ENCODE measurements at places on chromosomes 11 and 22.

DNA sequence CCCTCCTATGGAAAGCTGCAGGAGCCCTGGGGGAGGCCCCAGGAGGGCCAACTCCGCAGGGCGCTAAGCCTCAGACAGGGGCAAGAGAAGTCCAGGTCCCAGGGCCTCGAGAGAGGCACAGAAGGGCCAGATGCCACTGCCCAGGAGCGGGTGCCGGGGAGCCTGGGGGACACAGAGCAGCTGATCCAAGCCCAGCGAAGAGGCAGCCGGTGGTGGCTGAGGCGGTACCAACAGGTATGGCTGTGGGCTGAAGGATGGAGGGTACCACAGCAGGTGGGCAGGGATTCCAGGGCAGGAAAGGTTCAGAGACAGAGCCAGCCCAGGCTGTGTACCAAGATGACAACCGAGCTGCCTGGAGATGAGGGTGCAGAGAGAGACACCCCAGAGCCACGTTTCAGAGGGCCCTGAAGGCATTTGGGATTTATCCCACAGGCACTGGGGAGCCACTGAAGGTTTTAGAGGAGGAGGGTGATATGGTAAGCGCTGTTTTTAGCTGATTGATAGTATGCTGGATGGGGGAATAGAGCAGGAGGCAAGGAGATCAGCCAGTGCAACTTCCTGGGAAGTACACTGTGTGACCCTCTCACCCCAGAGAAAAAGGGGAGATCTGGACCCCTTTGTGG is 412 bp downstream of the C11orf86 start:
- no peak for DNase-seq

DNA sequence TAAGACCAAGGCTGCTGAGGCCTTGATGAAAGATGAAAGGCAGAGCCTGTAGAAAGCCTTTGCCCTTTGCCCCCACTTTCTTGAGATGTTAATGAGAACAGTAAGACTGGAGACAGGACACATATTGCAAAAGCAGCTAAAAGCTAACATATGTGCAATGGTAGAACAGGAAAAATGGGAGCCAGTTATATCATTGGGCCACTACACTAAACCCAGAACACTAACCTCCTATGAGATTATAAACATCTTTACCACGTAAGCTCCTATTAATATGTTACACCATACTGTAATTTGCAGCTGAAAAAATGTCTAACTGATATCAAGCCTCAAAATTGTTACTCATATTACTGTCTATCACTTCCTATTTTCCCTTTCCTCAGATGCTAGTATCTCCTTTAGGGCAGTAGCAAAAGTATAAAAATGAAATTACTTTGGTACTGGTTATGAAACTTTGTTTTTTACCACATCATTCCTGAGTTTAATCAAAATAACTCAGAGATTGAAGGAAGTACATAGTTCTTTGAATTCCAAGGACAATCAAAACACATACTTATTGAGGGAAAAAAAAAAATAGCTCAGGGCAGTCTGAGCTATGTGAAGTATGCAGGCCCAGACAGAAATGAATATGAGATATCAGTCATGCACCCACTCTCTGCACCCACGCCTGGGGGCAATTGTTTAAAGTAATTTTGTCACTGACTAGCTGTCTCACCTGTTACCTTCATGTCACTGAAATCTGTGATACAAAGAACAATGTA is 9.1 kb downstream of the HPS5 start:
- DNase-seq, result no peak

DNA sequence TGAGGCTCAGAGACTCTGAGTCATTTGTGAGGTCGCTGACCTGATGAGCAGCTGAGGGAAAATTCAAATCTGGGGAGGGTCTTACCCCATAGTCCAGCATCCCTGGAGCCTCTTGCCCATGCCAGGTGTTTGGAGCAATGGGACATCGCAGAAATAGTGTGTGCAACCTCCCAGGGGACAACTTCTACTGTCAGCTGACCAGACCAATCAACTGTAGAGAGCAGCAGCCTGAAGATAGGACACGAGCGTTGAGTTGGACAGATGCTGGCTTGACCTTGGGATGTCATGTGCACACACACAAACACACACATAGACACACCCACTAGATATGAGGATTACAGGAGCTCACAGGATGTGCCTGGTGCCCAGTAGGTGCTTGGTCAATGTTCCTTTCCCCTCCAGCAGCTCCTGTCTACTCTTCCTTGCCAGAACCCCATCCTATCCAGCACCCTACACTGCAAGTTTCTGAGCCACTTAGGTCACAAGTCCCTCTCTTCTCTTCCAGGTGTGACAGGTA is 59.1 kb upstream of the MPEG1 start:
- no peak for DNase-seq

GRCh38 chr22:20430720-20431510 is 6.7 kb downstream of the SCARF2 start:
- DNase-seq, result no peak

DNA sequence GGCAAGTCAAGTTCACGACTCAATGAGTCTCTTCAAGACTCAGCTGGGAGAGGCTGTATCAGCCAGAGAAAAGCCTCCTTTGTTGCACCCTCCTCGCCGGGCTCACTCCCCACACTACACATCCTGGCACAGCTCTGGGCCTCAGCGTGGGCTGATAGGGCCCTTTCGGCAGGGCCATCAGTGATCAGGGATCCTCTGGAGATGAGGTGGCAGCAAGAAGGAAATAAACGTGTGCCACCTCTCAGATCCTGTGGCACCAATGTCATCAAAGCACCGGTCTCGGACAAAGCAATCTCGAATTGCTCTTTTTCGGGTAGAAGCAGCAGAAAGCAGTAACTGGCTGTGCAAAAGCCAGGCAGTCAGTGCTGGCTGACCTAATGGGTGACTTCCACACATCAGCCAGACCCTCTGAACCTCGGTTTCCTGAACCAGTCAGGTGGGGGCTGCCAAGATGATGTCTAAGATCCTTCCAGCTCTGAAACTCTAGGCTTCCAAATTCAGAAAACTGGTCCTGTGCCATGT is 2.1 kb downstream of the EHD1 start:
- DNase-seq, result no peak

DNA sequence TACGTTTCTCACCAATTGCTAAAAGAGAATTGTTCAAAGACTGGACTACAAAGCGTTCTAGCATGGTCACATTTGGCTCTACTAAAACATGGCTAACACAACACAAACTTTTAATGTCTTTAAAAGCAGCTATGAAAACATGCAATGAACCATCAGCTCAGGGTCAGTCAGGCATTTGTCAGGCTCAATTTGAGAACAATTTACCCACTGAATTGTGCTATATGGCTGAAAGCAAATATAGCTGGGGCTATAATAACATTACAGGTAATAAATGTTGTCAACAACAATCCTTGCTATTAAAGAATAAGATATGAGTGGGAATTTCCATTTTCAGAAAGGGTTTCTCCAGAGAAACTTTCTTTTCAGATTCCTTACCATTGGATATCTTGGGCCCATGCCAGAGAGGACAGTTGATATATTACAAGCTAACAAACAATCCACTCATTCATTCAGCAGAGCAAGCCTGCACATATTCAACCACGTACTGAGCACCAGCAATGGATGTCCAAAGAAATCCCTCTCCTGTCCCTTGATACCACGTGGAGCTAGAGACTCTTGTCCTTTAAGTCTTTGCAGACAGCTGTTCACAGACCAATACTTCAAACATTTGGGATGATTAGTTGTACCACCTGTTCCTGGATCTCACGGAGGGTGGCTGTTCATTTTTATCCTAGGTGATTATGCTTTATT is 82.5 kb upstream of the DDI1 start:
- DNase-seq, result peak; percentile 80

GRCh38 chr11:72233056-72233772 is 8.6 kb downstream of the INPPL1 start:
- no peak for DNase-seq

DNA sequence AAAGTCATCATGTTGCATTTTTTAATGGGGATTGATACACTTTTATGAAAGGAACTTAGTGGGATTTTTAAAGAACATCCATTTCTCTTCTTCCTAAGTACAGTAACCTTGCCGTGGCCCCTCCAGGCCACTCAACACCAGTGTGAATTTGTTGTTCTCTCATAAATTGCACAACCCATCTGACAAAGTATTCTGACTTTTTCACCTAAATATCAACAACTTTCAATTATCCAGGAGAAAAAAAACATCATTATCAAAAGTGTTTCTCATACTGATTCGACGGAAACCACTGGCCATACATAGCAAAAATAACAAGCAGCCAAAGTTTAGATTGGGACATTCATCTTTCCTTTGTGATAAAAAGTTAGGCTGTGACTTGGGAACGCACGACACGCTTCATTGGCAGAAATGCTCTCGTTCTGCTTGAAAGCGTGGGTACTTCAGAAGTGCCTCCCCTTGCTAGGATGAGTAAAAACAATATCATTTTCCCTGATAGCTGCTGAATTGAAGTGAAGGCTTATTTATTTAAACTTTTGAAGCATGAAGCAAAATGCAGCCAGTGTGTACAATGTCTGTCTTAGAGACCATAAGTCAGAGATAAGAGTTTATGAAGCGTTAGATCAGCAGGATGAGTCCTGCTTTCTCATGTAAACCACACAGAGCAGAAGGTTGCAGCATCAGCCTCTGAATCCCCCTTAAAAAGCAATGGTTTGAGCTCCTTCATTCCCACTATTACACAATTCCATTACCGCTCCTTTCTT is 20.6 kb upstream of the EIF3M start:
- no peak for DNase-seq

GRCh38 chr11:8567602-8568198 is 26.3 kb downstream of the STK33 start:
- no peak for DNase-seq

GRCh38 chr22:46791201-46791731 is 28.8 kb downstream of the TBC1D22A start:
- peak; percentile 52 for DNase-seq

GRCh38 chr11:95453616-95454171 is 222.7 kb upstream of the SESN3 start:
- DNase-seq, result no peak

DNA sequence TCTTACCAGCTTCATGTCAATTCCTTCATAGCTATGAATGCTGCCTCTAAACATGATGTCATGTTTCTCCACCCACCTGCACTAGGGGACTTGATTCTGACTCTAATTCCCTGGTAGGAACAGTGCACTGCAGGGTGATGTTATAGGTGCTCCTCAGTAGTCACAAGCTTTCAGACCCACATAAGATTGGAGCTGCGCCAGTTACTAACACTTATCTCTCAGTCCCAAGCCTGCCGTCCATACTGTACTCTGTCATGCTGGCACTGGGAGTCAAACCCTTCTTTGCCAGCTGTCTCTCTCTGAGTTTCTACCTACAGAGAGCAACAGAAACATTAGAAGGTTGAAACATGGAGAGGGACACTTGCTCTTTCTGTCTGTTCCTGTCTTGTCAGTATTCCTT is 5.5 kb downstream of the OR56A1 start:
- no peak for DNase-seq

DNA sequence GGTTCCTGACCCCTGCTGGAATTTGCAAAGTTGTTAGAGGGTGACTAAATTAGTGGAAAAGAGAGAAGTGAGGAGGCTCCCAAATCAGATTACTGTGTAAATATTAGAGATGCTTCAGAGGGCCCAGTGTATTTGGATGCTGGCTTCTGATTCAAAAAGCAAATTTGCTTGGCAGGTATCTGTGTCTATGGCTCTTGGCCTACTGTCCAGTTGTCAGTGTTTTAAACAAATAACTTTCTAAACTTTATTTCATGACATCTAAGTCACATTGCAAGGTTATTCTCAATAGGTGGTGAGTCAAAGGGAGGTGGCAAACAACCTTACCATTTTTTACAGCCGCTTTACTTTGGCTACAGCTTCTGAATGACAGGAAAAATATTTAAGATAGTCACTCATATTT is 720.1 kb downstream of the KCNA4 start:
- no peak for DNase-seq

DNA sequence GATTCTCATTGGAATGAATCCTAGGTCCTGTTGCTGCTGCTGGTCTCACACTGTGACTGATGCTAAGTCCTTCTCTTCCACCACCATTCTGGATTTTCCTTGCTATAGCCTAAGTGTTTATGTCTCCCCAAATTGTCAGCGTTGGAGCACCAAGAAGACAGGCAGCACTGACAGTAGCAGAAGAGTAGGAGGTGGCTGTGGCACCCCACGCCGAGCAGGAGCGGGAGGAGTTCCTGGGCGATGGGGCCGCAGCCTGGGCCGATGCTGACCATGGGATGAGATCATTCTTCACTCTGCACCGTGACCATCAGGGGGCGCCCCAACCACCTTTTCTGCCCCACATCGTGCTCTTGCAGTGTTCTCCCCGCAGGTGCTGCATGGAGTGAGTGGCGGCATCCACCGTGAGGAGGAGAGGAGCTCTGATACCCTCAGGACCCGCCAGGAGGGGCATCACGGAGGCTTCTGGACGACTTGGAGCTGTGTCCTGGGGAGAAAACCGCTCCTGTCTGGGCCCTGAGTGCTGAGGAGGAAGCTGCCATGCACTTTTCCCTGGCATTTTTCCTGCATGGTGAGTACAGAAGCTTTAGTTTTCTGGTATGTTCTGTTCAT is 57.0 kb downstream of the LRRC74B start:
- DNase-seq, result peak; percentile 80

DNA sequence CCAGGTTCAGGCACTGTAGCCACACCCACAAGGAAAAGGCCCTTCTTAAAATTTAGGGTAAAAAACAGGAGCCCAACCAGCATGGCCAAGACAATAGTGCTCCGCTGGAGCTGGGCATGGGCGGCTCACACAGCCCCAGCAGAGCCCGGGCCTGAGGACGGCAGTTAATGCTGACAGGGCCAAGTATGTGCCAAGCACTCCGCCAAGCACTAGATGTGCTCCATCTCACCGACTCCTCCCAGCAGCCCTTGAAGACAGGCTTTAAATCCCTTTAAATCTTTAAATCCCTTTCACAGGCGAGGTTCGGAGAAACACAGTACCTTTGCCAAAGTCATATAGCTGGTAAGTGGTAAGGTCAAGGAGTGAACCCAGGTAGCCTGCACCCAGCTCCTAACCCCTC is 4.8 kb downstream of the ARFGAP2 start:
- no peak for DNase-seq

GRCh38 chr11:103601225-103601846 is 435.1 kb upstream of the DDI1 start:
- peak; percentile 22 for DNase-seq

DNA sequence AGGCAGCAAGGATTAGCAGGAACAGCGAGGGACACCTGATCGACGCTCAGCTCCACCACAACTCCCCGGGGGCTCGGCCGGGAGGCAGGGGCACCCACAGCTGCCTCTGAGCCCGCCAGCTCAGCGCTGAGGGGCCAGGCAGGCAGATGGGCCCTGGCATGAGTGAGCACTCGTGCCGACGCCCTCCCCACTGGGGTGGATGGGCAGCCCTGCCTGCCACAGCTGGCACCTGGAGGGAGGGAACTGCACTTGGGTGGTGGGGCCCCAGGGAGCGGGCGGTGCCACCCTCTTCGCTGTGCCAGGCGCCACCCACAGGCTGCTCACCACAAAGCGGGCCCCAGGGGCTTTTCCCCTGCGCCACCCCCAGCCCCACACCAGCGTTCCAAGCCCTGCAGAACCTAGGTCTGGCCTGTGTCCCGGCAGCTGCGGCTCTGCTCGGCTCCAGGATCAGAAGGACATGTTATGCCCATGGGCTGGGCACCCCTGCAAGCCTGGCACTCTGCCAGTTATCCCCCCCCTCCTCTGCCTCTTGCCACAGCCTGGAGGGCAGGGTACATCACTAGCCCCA is 28.8 kb downstream of the WNT7B start:
- DNase-seq, result no peak
